Upper lobe of right lung (tissue), 1 donor: ENCODE measurements at places on chromosomes 2 and 18.

- no peaks in the 10 kb centered on the region for H3K4me1 ChIP-seq
- no peak overlapping the region for H3K27ac ChIP-seq
- H3K27me3 ChIP-seq: no peaks in the 10 kb centered on the region
Measured at GRCh38 chr2:157052685-157053224, 204.8 kb upstream of the GALNT5 start.

DNA sequence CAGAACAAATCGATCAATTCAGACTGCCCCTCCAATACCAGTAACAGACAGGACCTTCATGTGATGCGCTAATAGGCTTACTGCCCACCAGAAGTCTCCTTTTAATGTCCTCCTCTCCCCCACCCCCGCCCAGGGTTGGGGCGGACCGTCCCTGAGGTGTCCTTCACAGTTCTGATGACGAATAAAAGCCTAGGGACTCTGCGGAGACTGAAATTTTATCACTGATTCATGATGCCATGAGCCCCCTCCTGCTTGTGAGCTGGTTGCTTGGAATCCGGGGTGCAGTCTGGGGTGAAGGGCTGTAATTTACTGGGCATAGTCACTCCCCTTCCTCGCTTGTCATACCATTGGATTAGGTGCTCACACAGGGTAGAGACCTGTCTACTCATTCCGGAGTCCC, 42.3 kb downstream of the B3GNT2 start:
- no peak overlapping the region for H3K27ac ChIP-seq
- H3K36me3 ChIP-seq: no peaks in the 10 kb centered on the region
- no peaks in the 10 kb centered on the region for H3K4me1 ChIP-seq
- DNase-seq: no peak
- no peak overlapping the region for H3K4me3 ChIP-seq

- no peak for DNase-seq
- H3K27me3 ChIP-seq: no peaks in the 10 kb centered on the region
- H3K4me1 ChIP-seq: no peaks in the 10 kb centered on the region
- no peak overlapping the region for H3K27ac ChIP-seq
- H3K4me3 ChIP-seq: no peak overlapping the region
- H3K36me3 ChIP-seq: peaks cover 9% of the 10 kb centered on the region
Measured at GRCh38 chr18:23012249-23012648, 79.1 kb downstream of the RBBP8 start.

GRCh38 chr2:58130238-58130637, 83.6 kb downstream of the VRK2 start:
- H3K27ac ChIP-seq: no peak overlapping the region
- no peak for DNase-seq
- peaks cover 3% of the 10 kb centered on the region for H3K36me3 ChIP-seq
- H3K4me1 ChIP-seq: peaks cover 4% of the 10 kb centered on the region
- no peaks in the 10 kb centered on the region for H3K27me3 ChIP-seq
- H3K4me3 ChIP-seq: no peak overlapping the region

GRCh38 chr2:106332054-106332453, 136.2 kb downstream of the RGPD3 start:
- no peaks in the 10 kb centered on the region for H3K36me3 ChIP-seq
- no peak for DNase-seq
- no peak overlapping the region for H3K27ac ChIP-seq
- no peaks in the 10 kb centered on the region for H3K4me1 ChIP-seq

- H3K4me3 ChIP-seq: no peak overlapping the region
- H3K27me3 ChIP-seq: no peaks in the 10 kb centered on the region
- no peaks in the 10 kb centered on the region for H3K36me3 ChIP-seq
- peaks cover under 1% of the 10 kb centered on the region for H3K4me1 ChIP-seq
- DNase-seq: no peak
Measured at GRCh38 chr2:160876029-160876428, 284.2 kb upstream of the TANK start.

- peaks cover 20% of the 10 kb centered on the region for H3K4me1 ChIP-seq
- no peaks in the 10 kb centered on the region for H3K27me3 ChIP-seq
Measured at GRCh38 chr2:239814861-239815601, 210.1 kb downstream of the NDUFA10 start.

DNA sequence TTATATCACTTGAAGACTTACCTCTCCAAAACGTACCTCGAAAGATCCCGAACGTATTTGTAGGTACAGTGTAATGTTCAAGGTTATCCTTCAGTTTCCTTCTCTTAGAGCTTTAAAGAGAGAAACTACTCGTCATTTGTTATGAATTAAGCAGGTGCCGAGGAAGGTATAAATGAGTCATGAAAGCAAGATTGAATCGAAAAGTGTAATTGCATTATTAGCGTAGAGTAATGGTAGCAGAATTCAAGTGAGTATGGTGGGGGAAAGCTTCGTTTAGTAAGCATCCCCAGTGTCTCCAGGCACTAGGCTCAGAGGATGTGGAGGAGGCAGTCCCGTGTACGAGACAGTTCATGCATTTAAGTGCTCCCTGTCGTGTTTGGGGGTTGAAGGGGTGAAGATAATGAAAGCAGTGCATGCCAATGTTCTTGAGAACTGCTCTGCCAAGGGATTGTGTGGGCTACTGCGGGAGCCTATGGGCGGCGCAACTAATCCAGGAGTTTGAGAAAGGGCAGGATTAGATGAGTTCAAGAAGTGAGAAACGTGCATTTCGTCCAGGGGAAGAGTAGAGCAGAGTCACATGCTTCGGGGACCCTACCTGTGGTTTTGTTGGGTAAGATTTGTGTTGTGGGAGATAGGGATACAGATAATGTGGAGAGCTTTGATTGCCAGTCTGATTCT, 858 bp downstream of the POLR1B start:
- no peaks in the 10 kb centered on the region for H3K27me3 ChIP-seq
- H3K36me3 ChIP-seq: peaks cover 20% of the 10 kb centered on the region
- H3K4me1 ChIP-seq: peaks cover 36% of the 10 kb centered on the region
- H3K27ac ChIP-seq: peak overlapping the region; percentile 93
- no peak for DNase-seq
- H3K4me3 ChIP-seq: peak overlapping the region; percentile 82

GRCh38 chr2:211898702-211899101, 639.9 kb downstream of the ERBB4 start:
- no peaks in the 10 kb centered on the region for H3K27me3 ChIP-seq
- H3K4me1 ChIP-seq: no peaks in the 10 kb centered on the region
- no peak overlapping the region for H3K4me3 ChIP-seq
- no peak for DNase-seq
- H3K36me3 ChIP-seq: no peaks in the 10 kb centered on the region

DNA sequence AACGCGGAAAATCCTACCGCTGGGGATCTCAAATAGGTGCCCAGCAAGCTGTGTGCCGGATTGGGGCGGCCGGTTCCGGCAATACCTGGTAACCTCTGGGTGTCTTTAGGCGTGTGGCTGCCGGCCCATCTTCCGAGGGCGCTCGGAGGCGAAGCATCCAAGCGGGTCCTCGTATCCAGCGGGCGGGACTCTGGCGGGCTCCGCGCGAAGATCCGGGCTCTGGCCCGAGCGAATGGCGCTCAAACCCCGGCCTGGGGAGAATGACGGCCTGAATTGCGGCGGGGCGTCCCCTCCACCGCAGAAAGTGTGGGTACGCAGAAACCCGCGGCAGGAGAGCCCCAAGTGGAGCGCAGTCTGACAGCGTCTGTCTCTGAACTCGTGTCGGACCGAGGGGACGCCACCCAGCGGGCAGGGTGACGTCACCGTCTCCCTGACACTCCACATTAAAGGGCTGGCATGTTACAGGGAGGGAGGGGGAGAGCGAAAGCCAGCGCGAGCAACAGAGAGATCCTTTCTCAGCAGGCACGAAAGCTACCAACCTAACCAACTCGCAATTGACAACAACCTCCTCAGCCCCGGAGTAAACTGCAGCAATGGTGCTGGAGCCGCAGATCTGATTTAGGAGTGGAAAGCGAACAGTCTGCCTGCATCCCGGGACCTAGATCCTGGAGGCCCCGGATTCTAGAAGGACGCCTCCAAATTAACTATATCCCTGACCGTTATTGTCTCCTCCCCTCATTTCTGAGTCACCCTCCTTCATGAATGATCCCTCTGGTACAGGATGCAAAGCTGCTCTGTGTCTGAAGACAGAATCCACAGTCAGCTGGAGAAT, at the start of gene SKOR2:
Gene SKOR2 (minus strand): TSS at position 372 of the 832 bp plus-strand sequence. CDS start 2,477 bp downstream, outside the sequence.
- H3K27me3 ChIP-seq: peaks cover 92% of the 10 kb centered on the region
- H3K4me3 ChIP-seq: no peak within 1 kb of the TSS
- DNase-seq: no peak
- peaks cover 2% of the 10 kb centered on the region for H3K4me1 ChIP-seq
- H3K27ac ChIP-seq: no peak within 1 kb of the TSS

DNA sequence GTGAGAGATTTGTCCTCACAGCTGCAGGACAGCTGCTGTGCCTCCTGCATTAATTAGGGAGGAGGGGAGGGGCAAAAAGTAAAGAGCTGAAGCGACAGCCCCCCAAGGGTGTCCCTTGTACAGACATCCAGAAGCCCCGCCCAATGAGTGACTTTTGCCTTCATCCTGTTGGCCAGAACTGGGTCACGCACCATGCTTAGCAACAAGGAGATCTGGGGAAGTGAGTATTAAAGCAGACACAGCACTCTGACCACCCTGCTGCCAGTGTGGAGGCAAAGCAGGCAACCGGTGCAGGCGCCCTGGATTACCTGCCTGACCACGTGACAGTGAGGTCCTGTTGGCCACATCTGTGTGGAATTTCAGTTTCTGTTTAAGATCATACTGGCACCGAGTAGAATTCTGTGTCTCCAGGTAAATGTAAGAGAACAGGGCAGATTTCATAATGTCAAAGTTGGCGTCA, 21.5 kb upstream of the BIN1 start:
- H3K27ac ChIP-seq: no peak overlapping the region
- H3K4me1 ChIP-seq: no peaks in the 10 kb centered on the region
- peak; percentile 85 for DNase-seq
- H3K4me3 ChIP-seq: no peak overlapping the region

- peaks cover 20% of the 10 kb centered on the region for H3K36me3 ChIP-seq
- no peak for DNase-seq
- H3K4me1 ChIP-seq: peaks cover 4% of the 10 kb centered on the region
- no peaks in the 10 kb centered on the region for H3K27me3 ChIP-seq
Measured at GRCh38 chr18:9516437-9517064, 41.2 kb downstream of the RALBP1 start.

- peaks cover 11% of the 10 kb centered on the region for H3K4me1 ChIP-seq
- H3K27ac ChIP-seq: no peak overlapping the region
- H3K4me3 ChIP-seq: no peak overlapping the region
- DNase-seq: no peak
Measured at GRCh38 chr2:201242571-201243277, 17.6 kb upstream of the CASP8 start.

GRCh38 chr2:3379339-3379646, 201 bp upstream of the TRAPPC12 start:
- H3K27me3 ChIP-seq: no peaks in the 10 kb centered on the region
- peaks cover 10% of the 10 kb centered on the region for H3K36me3 ChIP-seq
- no peak for DNase-seq
- peak overlapping the region; percentile 95 for H3K4me3 ChIP-seq
- peaks cover 30% of the 10 kb centered on the region for H3K4me1 ChIP-seq

GRCh38 chr2:231250698-231251097, 52.3 kb downstream of the ARMC9 start:
- no peaks in the 10 kb centered on the region for H3K36me3 ChIP-seq
- H3K4me3 ChIP-seq: no peak overlapping the region
- DNase-seq: no peak
- H3K27ac ChIP-seq: no peak overlapping the region
- H3K4me1 ChIP-seq: peaks cover 9% of the 10 kb centered on the region

DNA sequence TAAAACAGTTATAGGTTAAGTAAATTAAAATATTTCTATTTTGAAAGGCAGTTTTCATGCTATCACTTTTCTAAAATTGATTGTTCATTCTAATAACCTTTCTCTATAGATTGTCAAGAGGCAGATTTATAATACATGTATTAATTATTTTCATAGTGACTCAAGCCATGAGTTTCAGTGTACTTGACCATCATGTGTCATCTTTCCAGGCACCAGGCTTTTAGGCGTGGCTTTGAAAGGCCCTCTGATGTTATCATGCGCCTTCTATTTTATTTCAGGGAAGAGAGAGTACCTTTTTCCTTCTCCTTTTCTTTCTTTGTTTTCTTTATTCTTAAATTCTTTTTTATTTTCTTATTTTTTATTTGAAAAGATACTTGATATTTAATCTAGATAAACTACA, 128.3 kb upstream of the ETAA1 start:
- H3K27me3 ChIP-seq: no peaks in the 10 kb centered on the region
- no peaks in the 10 kb centered on the region for H3K36me3 ChIP-seq
- H3K4me3 ChIP-seq: no peak overlapping the region
- no peaks in the 10 kb centered on the region for H3K4me1 ChIP-seq
- no peak overlapping the region for H3K27ac ChIP-seq

DNA sequence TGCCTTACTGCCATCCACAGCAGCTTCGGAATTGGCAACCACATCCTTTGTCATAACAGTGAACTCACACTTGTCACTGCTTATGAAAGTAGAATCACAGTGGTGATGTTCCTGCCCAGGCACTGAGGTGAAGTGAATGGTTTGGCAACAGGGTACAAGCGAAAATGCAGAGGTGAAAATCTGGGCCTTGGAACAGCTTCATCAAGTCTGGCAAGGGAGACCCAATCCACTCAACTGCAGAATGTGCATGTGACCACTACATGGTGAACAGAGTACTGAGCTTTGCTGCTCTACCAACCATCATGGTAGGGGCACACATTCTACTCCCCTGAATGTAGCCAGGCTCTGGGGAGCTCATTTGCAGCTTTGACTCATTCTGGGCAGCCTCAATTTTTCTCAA, 15.0 kb upstream of the SKA1 start:
- no peaks in the 10 kb centered on the region for H3K36me3 ChIP-seq
- no peak overlapping the region for H3K4me3 ChIP-seq
- H3K27me3 ChIP-seq: peaks cover 32% of the 10 kb centered on the region
- no peaks in the 10 kb centered on the region for H3K4me1 ChIP-seq
- H3K27ac ChIP-seq: no peak overlapping the region

GRCh38 chr2:173028141-173028540, 47.5 kb upstream of the MAP3K20 start:
- H3K36me3 ChIP-seq: no peaks in the 10 kb centered on the region
- peaks cover 9% of the 10 kb centered on the region for H3K4me1 ChIP-seq
- no peak overlapping the region for H3K4me3 ChIP-seq
- H3K27me3 ChIP-seq: no peaks in the 10 kb centered on the region

GRCh38 chr2:218828477-218828778, 3.2 kb downstream of the PRKAG3 start:
- no peaks in the 10 kb centered on the region for H3K4me1 ChIP-seq
- H3K27me3 ChIP-seq: no peaks in the 10 kb centered on the region
- no peaks in the 10 kb centered on the region for H3K36me3 ChIP-seq
- H3K4me3 ChIP-seq: no peak overlapping the region
- no peak overlapping the region for H3K27ac ChIP-seq
- DNase-seq: no peak

DNA sequence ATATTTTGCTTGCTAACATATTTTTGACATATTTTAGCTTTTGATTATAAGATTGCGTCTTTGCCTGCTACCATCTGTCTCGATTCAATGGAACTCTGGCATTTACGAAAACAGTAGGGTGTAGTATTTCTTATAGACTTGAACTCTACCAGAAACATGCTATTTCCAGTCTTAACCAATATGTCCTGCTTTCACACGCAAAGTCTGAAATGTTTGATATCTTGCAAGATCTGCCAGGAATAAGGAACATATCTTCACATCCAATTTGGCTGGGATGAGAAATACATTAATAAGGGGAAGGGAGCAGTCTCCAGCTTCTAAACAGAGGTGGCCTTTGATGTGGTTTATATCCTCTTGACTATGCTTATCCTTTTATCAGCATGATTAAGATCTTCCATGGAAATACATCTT, 299.4 kb downstream of the ZNF521 start:
- DNase-seq: no peak
- no peaks in the 10 kb centered on the region for H3K36me3 ChIP-seq
- H3K27ac ChIP-seq: no peak overlapping the region
- no peaks in the 10 kb centered on the region for H3K4me1 ChIP-seq
- no peaks in the 10 kb centered on the region for H3K27me3 ChIP-seq
